ENCODE measurements at places on chromosomes 5 and 9. TPM values are rescaled to one million over a fixed set of nuclear protein-coding genes. Genes with fewer than 3 reads are reported as not detected.
A peak's percentile ranks its signal among the peaks of the same experiment; 100 is the strongest.

GRCh38 chr5:122354293-122354692 lies 42.3 kb downstream of the SNCAIP start:
- no peak for DNase-seq

TXNDC8 gene
- not detected for polyA plus RNA-seq

CARD9 gene
- polyA plus RNA-seq = 21.3 TPM

BTNL8 gene
- polyA plus RNA-seq = not detected

NUTM2G gene
- not detected for polyA plus RNA-seq

PLEKHG4B gene
- polyA plus RNA-seq = 1.4 TPM

DNA sequence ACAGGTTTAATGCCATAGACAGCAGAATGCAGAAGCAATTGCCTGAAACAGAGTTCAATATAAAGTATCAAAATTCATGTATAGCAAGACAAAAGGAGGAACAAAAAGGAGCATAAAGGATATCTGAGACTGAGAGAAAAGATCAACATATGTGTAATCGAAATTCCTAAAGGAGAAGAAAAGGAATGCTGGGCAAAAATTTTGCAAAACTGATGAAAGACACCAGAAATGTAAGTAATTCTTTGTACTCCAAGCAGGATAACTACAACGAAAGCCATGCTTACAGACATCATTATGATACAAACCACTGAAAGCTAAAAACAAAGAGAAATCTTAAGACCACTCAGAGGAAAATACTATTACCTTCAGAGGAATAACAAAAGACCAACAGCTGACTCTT lies 72.8 kb upstream of the MTAP start:
- no peak for DNase-seq

TRPM3 gene
- 0.07 TPM for polyA plus RNA-seq

DNA sequence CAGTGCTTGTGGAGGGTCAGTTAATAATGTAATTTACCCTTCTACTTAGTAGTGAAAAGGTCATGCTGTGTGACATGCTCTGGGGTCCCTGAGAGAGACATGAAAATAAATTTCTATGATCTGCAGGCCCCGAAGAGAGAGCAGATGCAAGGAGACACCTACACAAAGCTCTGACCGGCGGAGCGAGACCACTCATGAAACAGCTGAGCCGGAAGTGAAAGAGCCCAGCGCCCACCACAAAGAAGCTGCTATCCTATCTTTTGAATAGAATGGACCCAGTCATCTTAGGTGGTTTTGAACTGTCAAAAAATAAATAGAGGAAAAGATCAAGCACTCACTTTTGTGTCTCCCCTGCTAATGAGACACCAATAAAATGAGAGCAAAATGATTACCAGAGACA lies 190.0 kb downstream of the MED10 start:
- no peak for DNase-seq

DNA sequence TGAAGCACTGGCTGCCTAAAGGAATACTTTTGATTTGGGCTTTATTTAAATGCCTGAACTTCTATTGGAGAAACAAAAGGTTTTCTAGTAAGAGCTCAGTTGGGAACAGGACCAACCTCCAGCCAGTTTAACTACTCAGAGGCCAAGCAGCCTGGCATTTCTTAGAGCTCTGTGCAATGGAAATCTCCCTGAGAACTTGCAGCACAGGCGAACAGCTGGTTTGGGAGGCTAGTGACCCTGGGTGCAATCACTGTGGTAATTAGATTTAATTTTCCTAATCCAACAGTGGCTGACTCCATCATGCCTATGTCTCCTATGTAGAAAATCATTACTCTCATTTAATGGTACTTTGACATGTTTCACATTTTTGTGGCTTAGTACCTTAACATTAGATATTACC lies 1.0 kb upstream of the CDH6 start:
- DNase-seq = no peak

CCNO gene
- 0.18 TPM for polyA plus RNA-seq

- no peak for DNase-seq
Measured at GRCh38 chr5:145971108-145971507, 34.7 kb downstream of the SH3RF2 start.

- no peak for DNase-seq
Measured at GRCh38 chr9:97558701-97559101, 57.2 kb downstream of the TMOD1 start.

GRCh38 chr9:89243296-89244061 lies 64.9 kb upstream of the SHC3 start:
- no peak for DNase-seq

SGCD gene
- polyA plus RNA-seq = 26.7 TPM

GRCh38 chr5:81852291-81853029 lies 101.6 kb upstream of the SSBP2 start:
- DNase-seq = no peak

NR2F1 gene
- 24.6 TPM for polyA plus RNA-seq

DNA sequence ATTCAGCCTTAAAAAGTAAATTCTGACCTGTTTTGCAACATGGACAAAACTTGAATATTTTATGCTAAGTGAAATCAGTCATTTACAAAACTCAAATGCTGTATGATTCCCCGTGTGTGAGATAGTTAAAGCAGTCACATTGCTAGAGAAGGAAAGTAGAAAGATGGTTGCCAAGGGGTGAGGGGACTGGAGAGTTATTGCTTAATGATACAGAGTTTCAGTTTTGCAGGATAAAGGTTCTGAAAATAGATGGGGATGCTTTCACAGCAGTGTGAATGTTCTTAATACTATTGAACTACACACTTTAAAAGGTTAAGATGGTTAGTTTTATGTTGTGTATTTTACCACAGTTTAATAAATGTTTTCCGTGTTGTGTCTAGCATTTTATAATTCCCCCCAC lies 51.2 kb downstream of the SGCD start:
- DNase-seq = no peak

DNA sequence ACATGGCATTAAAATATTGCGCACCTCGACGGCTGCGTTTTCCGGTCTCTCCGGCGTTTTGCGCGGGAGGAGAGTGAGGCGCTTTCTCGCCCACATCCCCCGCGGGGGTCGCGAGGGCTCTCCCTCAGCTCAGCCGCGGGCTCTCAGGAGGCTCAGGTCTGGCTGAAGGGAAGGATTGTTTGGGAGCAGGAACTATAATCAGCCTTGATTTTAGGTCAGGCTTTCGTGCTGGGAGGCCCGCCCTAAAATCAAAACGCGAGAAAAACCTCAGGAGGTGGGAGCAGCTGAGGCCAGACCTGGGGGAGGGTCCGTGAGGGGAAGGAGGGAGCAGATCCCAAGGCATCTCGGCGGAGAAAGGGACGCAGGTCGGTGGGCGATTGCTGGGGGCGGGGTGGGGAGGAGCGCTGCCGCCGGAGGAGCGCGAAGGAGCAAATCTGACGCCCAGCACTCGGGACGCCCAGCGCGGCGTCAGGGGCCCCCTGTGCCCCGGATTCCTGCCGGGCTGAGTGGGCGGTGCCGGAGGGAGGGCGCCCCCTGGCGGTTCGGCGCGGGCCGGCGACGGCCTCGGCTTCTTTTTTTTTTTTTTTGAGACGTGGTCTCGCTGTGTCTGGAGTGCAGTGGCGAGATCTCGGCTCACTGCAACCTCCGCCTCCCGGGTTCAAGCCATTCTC lies 18.7 kb upstream of the RNF130 start:
- DNase-seq = no peak

DNA sequence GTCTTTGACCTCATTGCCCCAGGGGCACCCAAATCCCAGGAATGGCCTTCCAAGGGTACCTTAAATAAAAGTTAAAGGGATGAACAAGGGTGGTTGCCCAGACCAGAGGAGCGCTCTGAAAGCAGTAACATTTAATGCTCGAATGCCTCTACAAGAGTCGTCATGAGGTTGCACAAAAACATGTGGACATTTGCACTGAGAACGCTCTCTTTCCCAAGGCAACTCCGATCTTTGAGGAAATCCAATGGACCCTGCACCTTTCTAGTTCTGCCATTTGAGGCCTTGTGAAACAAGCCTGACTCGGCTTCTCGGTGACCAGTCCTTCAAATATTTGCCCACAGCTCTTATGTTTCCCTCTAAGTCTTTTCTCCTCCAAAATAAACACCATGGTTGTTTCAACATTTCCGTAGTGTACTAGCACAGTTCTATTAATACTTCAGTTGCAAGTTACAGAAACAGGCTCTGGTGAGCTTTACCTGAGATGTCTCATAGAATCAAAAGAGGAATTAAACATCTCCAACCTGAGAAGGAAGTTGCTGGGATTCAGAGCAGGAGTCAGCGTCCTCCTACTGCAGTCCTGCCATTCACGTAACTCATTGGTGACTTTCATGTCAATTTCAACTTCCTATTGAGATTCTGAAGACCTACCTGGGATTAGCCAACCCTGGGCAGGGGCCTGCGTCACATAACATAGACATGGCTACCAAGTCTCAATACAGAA lies 168.8 kb upstream of the RAI14 start:
- DNase-seq = peak; percentile 79

- DNase-seq = no peak
Measured at GRCh38 chr5:172548311-172548731, 92.7 kb upstream of the NEURL1B start.

- no peak for DNase-seq
Measured at GRCh38 chr9:72949244-72949582, 3.6 kb downstream of the ALDH1A1 start.
